ENCODE measurements at places on chromosomes 7 and 10.
A peak's percentile ranks its signal among the peaks of the same experiment; 100 is the strongest.

- DNase-seq, result no peak
These were observed 19.7 kb upstream of the PTPRZ1 start for GRCh38 chr7:121853307-121853706.

DNA sequence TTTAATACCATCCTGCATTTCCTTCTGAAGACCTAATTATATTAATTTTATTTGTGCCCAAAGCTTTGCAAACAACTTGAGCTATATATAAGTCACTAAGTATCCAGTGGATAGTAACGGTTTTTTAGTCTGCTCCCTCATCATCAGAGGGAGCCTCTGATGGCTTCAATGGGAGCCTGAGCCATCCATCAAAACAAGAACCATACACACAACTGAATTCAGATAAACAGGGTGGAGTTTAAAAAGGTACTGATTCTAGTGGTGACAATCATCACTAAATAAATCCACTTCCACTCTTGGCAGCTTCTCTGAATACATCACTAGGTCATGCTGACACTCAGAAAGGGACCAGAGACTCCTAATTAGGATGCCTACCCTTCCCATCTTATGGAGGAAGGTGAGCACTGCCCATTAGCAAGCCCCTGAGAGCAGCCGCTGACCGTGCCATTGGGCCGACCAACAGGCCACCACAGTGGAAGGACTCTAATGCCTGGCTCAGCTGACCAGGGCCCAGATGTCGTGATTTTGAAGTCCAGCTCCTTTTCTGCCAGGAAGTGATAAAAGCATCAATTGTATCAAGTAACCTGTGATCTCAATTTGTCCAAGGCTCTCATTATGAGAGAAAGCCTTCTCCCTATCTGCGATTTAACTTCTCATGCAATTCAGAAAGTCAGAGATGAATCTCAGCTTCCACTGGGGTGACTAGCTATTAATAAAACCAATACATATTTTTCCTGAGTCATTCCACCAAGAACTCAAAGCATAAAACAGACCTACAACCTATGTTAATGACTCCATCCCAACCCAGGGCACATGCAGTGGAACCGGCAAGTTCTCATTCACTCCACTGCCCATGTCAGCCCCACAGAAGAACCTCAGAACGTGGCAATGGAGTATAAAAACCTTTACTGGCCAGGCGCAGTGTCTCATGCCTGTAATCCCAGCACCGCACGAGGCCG lies 13.1 kb downstream of the VOPP1 start:
- no peak for DNase-seq

DNA sequence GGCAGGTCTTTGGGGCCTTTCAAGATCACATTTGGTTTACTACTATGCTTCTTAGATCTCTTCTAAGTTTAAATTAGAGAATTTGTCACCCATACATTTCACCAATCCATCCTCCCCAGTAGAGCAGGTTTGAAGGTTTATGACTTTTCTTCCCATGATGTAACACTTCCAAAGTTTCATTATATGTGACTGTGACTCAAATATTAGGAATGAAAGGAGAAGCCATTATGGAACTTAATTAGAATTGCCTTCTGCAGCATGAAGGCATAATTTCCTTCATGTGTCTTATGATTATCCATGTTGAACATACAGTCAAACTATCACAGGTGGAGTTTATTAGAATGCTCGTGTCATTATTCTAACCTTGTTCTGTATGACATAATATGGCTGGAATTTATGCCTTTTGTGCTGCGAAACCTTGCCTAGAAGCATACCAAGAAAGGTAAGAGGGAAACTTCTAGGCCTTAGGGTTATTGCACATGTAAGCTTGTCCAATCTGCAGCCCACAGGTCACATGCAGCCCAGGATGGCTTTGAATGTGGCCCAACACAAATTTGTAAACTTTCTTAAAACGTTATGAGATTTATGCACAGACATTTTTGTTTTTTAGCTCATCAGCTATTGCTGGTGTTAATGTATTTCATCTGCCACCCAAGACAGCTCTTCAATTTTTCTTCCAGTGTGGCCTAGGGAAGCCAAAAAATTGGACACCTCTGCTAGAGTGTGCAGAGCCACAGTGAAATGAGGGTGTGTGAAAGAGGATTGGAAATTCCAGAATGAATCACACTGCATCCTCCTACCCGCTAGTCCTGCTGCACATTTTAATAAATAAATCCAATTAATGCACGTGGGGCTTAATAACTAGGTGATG lies 133.6 kb downstream of the TMEM26 start:
- DNase-seq, result no peak

DNA sequence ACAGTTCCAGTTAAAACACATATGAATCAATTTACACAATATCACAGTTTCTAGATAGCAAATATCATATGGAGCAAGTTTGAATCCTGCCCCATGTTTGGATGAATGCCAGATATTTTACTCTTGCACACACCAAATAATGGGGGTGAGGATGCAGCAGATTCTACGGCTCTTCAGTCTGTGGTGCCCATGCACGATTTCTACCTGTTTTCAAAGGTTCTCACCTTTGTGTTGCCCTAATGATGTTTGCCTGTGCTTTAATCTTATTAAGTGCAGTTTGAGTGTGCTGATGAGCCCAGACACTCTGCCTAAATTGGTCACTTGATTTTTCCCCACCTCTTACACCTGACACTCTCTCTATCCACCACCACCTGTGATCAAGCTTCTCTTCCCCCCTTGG lies 119.6 kb downstream of the NPY start:
- DNase-seq, result no peak

- DNase-seq, result no peak
These were observed 32.3 kb upstream of the PPIF start for GRCh38 chr10:79314761-79315601.

GRCh38 chr7:25894902-25895791 lies 256.9 kb upstream of the NFE2L3 start:
- DNase-seq, result peak; percentile 66

DNA sequence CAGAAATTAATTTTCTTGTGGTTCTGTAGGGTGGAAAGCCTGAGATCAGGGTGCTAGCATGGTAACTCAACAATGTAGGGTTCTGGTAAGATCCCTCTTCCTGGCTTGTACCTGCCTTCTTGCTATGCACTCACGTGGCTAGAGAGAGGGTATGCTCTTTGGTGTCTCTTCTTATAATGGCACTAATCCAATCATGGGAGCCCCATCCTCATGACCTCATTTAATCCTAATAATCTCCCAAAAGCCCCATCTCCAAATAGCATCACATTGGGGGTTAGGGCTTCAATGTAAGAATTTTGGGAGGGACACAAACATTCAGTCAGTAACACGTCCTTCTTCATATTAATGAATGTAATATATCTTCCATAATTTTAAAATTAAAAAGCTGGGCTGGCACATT lies 39.6 kb upstream of the FAM133B start:
- DNase-seq, result no peak

GRCh38 chr10:23375366-23375765 lies 30.8 kb upstream of the C10orf67 start:
- DNase-seq, result no peak

DNA sequence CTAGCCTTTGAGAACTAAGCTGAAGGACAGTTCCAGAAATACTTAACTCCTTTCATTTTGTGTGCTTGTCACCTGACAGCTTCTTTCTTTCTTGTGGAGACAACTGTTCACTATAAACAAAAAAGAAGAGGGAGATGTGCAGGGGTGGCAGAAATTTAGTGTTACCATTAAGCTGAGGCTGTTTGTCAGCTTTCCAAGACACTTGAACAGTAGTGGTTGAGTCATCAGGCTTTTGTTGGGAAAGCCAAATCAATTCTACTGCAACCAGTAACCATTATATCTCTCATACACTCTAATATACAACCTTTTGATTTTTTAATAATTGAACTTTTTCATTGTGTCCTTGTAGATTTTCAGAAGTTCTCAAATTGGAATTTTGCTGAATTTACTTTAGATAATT lies 75.3 kb downstream of the POLL start:
- no peak for DNase-seq

DNA sequence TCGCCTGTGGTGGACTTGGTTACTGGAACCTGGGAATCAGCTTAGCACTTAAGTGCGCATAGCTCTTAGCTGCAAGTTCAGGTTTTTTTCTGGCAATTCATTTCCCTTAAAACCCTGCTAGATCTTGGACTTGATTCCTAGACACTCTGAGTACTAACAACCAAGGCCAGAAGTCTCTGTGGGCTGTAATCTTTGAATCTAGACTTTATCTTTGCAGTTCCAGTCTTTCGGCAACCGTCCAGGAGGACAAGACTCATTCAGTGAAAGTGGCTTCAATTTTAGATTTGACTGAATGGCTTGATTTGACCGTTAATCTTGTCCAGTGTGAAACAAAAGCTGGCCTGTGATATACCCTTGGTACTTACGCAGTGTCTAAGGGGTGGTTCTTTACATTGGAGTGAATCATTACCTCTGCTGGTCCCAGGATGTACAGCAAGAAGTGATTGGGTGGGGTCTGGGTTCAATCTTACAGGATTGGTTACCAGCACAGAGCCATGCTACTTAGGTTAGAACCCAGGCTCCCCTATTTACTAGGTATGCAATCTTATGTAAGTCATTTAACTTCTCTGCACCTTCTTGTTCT lies 16.4 kb downstream of the PTTG1IP2 start:
- DNase-seq, result no peak

- DNase-seq, result no peak
These were observed 29.4 kb downstream of the RRP12 start for GRCh38 chr10:97371696-97372095.

DNA sequence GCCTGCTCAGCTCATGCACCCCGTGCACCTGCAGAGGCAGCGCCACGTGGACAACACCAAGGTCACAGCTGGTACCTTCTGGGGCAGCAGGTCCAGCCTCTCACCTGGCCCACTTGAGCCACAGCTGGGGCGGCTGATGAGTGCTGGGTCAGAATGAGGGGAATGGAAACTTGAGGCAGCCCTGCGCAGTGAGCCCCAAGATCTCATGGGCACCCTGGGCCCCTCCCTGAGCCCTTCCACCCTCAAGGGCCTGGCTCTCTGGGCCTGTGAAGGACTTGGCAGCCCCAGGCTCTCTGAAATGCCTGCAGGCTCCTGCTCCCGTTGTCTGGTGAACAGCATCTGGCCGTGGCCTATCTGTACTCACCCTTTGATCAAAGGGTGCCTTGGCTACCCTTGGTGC lies 112.7 kb downstream of the TCERG1L start:
- no peak for DNase-seq

DNA sequence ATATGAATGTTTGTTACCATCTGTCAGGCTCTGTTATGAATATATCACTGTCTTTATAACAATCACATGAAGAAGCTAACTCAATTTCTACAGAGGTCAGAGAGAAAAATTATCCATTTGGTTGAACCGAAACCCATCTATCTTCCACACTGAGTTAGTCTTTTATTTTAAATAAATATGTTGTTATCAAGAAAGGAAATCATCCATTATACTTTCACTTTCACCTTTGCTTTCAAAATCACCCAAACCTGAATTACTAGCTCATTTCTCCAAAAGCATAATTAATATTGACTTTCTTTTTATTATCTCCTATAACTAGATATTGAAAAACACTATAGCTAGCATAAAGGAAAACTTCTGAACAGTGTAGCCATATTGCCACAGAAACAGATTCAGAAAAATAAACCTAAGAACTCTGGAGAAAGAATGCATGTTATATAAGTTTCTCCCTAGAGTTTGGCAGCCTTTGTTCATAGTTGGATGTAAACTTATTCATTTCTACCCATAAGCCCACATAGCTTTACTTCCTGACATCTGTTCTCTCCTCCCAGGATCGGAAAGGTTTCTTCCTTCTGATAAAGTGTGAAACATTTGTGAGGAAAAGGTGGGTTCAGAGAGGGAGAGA lies 66.0 kb downstream of the NPSR1 start:
- no peak for DNase-seq

GRCh38 chr7:17432793-17433192 lies 134.3 kb downstream of the AHR start:
- no peak for DNase-seq

DNA sequence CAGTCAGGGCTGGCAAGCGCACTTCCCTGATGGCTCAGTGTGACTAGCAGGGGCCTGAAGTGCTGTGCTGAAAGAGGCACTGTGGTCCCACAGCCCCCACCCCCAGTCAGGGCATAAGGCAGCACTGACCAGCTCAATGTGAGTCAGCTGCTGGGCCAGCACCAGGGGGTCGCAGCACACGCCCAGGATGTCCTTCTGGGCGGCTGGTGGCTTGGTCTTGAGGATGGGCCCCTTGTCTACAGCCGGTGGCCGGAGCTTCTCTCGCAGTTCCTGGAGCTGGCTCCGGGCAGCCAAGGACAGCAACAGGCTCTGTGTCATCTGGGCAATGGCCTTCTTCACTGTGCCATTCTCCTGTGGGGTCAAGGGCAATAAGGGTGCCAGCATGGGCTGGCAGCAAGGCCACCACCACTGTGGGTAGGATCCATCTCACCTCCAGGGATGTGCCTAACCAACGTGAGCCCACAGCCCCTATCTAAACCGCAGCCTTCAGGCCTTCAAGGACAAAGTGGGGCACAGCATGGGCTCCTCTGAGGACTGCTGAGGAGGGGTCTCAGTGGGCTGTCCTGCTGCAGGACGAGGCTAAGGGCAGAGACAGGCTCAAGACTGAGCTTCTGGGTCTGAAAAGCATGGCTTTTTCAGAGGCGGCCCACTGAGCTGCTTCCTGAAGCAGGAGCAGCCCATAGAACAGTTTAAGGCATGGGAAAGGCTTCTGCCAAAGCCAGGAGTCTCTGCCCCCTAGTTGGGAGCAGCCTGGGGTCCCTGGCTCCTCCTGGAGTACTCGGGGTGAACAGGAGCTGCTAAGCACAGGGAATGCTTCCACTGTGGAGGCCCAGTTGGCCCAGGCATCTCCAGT lies 62.5 kb downstream of the CSGALNACT2 start:
- DNase-seq, result peak; percentile 2

- no peak for DNase-seq
These were observed 640.6 kb upstream of the NRP1 start for GRCh38 chr10:33974976-33975478.

DNA sequence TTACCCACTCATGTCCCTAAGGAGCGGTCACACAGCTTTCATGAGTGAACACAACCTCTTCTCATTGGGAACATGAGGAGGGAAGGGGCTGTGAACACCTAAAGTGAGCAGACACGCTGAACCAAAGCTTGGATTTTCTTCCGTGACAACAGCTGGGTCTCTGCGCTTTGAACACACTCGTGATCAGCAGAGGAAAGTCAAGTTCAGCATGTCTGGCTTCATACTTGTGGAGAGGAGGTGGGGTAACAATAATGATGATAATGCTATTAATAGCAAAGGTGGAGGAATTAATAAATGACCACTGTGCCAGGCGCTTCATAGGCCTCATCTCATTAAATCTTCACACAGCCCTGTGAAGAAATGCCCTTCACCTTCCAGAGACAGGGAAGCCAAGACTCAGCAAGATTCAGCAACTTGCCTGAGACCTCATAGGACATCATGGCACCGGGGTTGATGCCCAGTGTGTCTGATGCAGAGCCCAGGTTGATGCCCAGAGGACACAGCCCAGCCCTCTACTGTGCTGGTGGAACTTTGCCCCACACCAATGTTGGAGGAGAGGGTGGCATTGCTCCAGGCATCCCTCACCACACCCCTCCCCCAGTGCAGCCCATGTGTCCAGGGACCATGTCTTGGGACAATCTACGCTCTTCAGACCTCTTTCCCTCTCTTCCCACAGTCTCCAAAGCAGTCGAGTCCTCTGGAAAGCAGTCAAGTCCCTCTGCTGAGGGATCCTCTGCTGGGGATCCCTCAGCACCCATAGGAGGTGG lies 40.6 kb downstream of the GSDME start:
- no peak for DNase-seq
